ENCODE measurements at places on chromosomes 6 and 20. TPM values are rescaled to one million over a fixed set of nuclear protein-coding genes. Genes with fewer than 3 reads are reported as not detected.

The BMP6 gene
- total RNA-seq: 281 TPM

The MYH7B gene
- 0.13 TPM for total RNA-seq

The RIMS1 gene
- 0.67 TPM for total RNA-seq

The SGK2 gene
- 0.07 TPM for total RNA-seq

The PPP1R16B gene
- total RNA-seq: 144 TPM

The MMP24OS gene
- 5.0 TPM for total RNA-seq

The ZKSCAN4 gene
- 5.7 TPM for total RNA-seq

The COMMD7 gene
- 35.1 TPM for total RNA-seq

The C20orf202 gene
- not detected for total RNA-seq

The GABRR2 gene
- total RNA-seq: 0.46 TPM

The MTO1 gene
- total RNA-seq: 23.4 TPM

The NCOA5 gene
- 15.9 TPM for total RNA-seq

The LPIN3 gene
- total RNA-seq: 2.1 TPM

The MOG gene
- not detected for total RNA-seq

The TFAP2A gene
- total RNA-seq: 2.1 TPM

The JPH2 gene
- not detected for total RNA-seq

The FHL5 gene
- not detected for total RNA-seq

Measured in pulmonary artery endothelial cell (primary cell).